ENCODE measurements at places on chromosomes 12 and 14.

GRCh38 chr14:102662636-102663430 lies 70.4 kb downstream of the RCOR1 start:
- no peak for DNase-seq
- no peak overlapping the region for H3K27ac ChIP-seq
- no peaks in the 10 kb centered on the region for H3K36me3 ChIP-seq
- peaks cover 16% of the 10 kb centered on the region for H3K4me1 ChIP-seq

GRCh38 chr12:6847676-6848075 lies 3.4 kb downstream of the CDCA3 start:
- no peak overlapping the region for H3K4me3 ChIP-seq
- H3K36me3 ChIP-seq: peaks cover 46% of the 10 kb centered on the region
- no peaks in the 10 kb centered on the region for H3K27me3 ChIP-seq
- H3K4me1 ChIP-seq: peaks cover 11% of the 10 kb centered on the region
- no peak for DNase-seq

- DNase-seq: no peak
- H3K27ac ChIP-seq: peak overlapping the region; percentile 69
- peaks cover 69% of the 10 kb centered on the region for H3K36me3 ChIP-seq
These were observed 8.7 kb upstream of the ITFG2 start for GRCh38 chr12:2803635-2804392.

- DNase-seq: no peak
- H3K36me3 ChIP-seq: no peaks in the 10 kb centered on the region
- no peak overlapping the region for H3K27ac ChIP-seq
- H3K4me1 ChIP-seq: no peaks in the 10 kb centered on the region
- H3K27me3 ChIP-seq: no peaks in the 10 kb centered on the region
These were observed 58.2 kb upstream of the STON2 start for GRCh38 chr14:81458352-81458751.

- H3K4me3 ChIP-seq: peak overlapping the region; percentile 95
- H3K36me3 ChIP-seq: no peaks in the 10 kb centered on the region
- H3K27me3 ChIP-seq: no peaks in the 10 kb centered on the region
- DNase-seq: no peak
- peak overlapping the region; percentile 87 for H3K27ac ChIP-seq
These were observed 1.8 kb downstream of the GLRX5 start for GRCh38 chr14:95536671-95537070.

DNA sequence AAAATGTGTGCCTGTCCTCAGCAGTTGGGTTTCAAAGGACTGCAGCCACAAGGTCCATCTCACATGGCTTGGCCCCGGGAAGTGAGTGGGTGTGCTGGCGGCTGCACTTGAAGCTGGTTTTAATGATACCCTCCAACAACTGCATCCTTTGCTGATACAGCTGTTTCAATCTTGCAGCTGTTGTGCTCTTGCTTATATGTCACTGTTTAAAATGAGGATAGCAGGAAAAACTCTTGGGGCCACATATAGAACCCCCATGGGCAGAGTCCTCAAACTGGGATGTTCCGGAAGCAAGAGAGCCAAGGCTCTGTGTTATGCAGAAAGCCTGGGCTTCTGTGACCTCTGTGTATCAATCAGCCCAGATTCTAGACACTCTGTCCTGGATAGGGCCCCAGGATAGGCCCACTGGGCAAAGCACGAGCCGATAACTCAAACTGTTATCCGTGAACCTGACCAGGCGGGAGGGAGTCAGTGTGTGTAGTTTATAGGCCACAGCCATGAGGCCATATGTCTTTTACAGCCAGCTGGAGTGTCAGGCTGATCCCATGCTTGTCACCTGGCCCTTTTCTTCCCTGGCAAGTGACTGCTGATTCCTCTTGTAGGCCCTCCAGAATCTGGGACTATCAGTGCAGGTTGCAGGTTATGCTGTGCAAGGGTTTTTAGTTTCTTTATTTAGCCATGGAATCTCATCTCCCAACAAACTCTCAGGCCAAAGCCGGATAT lies 74.3 kb downstream of the SSPN start:
- H3K27ac ChIP-seq: peak overlapping the region; percentile 60
- no peak overlapping the region for H3K4me3 ChIP-seq
- no peaks in the 10 kb centered on the region for H3K36me3 ChIP-seq
- H3K4me1 ChIP-seq: peaks cover 51% of the 10 kb centered on the region

GRCh38 chr12:11183011-11183410 lies 3.7 kb downstream of the TAS2R42 start:
- no peaks in the 10 kb centered on the region for H3K4me1 ChIP-seq
- H3K36me3 ChIP-seq: no peaks in the 10 kb centered on the region
- H3K27me3 ChIP-seq: no peaks in the 10 kb centered on the region
- no peak overlapping the region for H3K27ac ChIP-seq

DNA sequence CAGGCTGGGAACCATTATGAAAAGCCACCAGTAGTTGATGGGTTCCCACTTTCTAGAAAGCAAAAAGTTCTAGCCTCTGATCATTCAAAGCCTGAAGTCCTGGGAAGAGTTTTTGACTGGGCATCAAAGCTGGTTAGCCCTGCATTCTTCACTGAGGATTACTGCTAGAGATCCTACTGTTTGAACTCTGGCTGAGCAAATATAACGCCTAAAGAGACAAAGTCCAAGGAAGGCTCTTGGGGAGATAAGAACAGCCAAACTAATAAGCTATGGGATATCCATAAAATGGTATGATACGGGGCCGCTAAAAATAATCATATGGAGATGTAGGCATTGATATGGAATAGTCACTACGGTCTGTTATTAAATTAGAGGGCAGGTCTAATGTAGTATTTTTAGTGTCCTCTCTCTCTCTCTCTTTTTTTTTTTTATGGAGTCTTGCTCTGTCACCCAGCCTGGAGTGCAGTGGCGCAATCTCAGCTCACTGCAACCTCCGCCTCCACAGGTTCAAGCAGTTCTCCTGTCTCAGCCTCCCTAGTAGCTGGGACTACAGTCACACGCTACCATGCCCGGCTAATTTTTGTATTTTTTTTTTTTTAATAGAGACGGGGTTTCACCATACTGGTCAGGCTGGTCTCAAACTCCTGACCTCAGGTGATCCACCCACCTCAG lies 35.5 kb downstream of the PLXNC1 start:
- no peak for DNase-seq
- H3K36me3 ChIP-seq: no peaks in the 10 kb centered on the region
- H3K4me1 ChIP-seq: no peaks in the 10 kb centered on the region
- H3K27ac ChIP-seq: no peak overlapping the region
- H3K27me3 ChIP-seq: peaks cover 11% of the 10 kb centered on the region

- peaks cover 75% of the 10 kb centered on the region for H3K4me1 ChIP-seq
- H3K27me3 ChIP-seq: no peaks in the 10 kb centered on the region
- peak overlapping the region; percentile 99 for H3K27ac ChIP-seq
- DNase-seq: no peak
These were observed 2.3 kb downstream of the DGLUCY start for GRCh38 chr14:91115986-91116770.

DNA sequence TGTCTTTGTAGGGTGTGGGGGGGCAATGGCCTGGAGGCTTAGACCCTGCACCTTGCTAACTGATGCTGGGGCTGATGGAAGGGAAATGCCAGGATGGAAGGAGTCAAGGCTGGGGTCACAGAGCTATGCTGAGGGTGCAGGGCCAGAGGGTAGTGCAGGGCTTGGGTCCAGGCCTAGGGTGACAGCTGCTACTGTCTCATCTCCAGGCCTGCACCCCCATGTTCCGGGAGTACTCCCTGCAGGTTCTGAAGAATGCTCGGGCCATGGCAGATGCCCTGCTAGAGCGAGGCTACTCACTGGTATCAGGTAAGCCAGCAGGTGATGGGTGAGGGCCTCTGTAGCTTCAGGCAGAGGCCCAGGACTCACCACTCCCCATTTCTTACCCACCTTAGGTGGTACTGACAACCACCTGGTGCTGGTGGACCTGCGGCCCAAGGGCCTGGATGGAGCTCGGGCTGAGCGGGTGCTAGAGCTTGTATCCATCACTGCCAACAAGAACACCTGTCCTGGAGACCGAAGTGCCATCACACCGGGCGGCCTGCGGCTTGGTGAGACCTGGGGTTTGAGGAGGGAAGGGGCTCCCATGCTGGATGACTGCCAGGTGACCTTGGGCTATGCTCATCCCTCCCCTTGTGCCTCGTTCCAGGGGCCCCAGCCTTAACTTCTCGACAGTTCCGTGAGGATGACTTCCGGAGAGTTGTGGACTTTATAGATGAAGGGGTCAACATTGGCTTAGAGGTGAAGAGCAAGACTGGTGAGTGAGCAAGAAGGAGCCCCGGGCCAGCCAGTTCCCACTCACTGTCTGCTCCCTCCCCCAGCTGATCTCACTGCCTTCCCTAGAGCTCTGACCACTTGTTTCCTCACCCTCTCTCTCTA lies 4.1 kb downstream of the SHMT2 start:
- H3K27me3 ChIP-seq: peaks cover 42% of the 10 kb centered on the region
- peak; percentile 18 for DNase-seq
- peak overlapping the region; percentile 83 for H3K27ac ChIP-seq
- peaks cover 64% of the 10 kb centered on the region for H3K4me1 ChIP-seq
- peaks cover 38% of the 10 kb centered on the region for H3K36me3 ChIP-seq
- H3K4me3 ChIP-seq: no peak overlapping the region

- H3K4me1 ChIP-seq: peaks cover 32% of the 10 kb centered on the region
- H3K4me3 ChIP-seq: no peak overlapping the region
- DNase-seq: no peak
- peaks cover 84% of the 10 kb centered on the region for H3K36me3 ChIP-seq
- no peak overlapping the region for H3K27ac ChIP-seq
These were observed 76.5 kb downstream of the FERMT2 start for GRCh38 chr14:52874389-52874788.

DNA sequence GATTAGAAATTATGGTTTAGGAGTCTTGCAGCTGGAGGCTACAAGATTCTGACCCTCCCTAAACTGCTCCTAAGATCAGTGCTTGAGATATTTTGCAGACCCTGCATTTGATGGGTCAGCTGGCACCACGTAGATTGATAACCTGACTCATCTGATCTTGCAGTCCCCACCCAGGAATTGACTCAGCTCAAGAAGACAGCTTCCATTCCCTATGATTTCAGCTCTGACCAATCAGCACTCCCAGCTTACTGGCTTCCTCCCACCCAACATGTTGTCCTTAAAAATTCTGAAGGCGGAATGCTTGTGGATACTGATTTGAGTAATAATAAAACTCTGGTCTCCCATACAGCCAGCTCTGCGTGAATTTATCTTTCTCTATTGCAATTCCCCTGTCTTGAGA lies 23.2 kb upstream of the MTHFD1 start:
- DNase-seq: no peak
- no peaks in the 10 kb centered on the region for H3K4me1 ChIP-seq
- H3K36me3 ChIP-seq: no peaks in the 10 kb centered on the region
- no peak overlapping the region for H3K4me3 ChIP-seq
- no peak overlapping the region for H3K27ac ChIP-seq

DNA sequence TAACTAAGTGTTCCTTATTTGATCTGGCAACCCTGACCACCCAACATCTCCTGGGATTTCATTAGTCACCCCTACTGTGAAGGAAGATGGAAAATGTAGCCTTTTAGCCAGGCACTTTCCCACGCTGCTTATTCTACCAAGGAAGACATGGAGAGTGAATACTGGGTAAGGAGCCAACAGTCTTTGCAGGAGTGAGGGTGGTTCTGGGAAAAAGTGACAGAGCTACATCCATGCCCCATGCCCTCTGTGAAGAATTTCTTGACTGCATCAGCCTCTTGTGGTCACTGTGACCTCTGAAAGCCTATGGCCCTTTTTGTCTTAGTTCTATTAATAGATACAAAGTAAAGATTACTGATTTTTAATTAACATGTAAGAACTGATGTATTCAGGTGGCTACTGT lies 196.0 kb upstream of the EEA1 start:
- DNase-seq: no peak
- peak overlapping the region; percentile 90 for H3K27ac ChIP-seq
- H3K4me3 ChIP-seq: no peak overlapping the region

GRCh38 chr12:30822385-30823155 lies 67.8 kb upstream of the CAPRIN2 start:
- H3K36me3 ChIP-seq: no peaks in the 10 kb centered on the region
- H3K27ac ChIP-seq: peak overlapping the region; percentile 65
- DNase-seq: peak; percentile 68
- peaks cover 18% of the 10 kb centered on the region for H3K4me1 ChIP-seq
- peak overlapping the region; percentile 67 for H3K4me3 ChIP-seq

DNA sequence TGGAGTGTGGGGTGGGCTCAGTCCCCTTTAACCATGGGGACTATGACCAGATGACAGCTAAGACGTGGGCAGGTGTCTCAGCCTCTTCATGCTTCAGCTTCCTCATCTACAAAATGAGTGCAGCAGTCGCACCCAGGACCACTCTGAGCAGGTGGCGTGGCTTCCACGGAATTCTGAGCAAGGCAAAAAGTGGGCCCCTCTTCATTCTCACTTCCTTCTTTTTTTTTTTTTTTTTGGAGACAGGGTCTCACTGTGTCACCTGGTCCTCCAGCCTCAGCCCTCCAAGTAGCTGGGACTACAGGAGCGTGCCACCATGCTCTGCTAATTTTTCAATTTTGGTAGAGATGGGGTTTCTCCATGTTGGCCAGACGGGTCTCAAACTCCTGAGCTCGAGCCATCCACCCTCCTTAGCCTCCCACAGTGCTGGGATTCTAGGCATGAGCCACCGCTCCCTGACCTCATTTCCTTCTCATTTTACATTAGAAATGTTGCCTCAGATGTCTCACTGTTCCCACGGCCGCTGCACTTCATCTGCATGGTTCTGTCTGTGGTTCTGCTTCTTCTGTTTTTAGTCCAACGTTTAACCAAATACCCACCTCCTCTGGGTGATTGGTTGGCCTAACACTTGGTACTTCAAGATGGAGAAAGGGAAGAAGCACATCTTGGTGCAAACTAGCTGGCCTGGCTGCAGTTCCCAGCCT lies 41.3 kb upstream of the BCL7A start:
- no peak overlapping the region for H3K27ac ChIP-seq
- H3K27me3 ChIP-seq: no peaks in the 10 kb centered on the region
- H3K4me3 ChIP-seq: no peak overlapping the region
- no peaks in the 10 kb centered on the region for H3K36me3 ChIP-seq
- no peak for DNase-seq

GRCh38 chr14:62743560-62743959 lies 301.7 kb downstream of the KCNH5 start:
- no peaks in the 10 kb centered on the region for H3K36me3 ChIP-seq
- no peak overlapping the region for H3K4me3 ChIP-seq
- no peak for DNase-seq
- H3K27me3 ChIP-seq: no peaks in the 10 kb centered on the region

Data from left ventricle myocardium inferior (tissue), 1 donor.